ENCODE measurements at places on chromosomes 4 and X.

- DNase-seq: no peak
Measured at GRCh38 chr4:149266301-149266700, 549.3 kb downstream of the IQCM start.

DNA sequence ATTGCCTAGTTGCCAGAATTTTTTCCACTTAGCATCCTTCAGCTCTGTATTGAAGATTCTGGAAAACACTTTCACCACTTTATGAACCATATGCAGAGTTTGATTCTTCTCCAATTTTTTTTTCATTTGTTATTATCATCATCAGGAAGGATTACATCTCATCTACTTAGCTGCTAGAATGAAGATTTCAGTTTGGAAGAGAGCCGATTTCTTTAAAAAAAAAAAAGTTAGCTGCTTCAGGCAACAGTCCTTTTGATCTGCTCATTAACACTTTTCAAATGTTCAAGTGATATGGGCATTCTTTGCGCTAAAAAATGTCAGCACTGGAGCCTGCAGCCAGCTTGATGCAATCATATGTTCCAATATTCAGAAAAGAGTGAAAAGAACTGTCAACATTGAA, 76.2 kb downstream of the ANTXR2 start:
- no peak for DNase-seq

- DNase-seq: no peak
Measured at GRCh38 chr4:8840816-8841455, 30.7 kb downstream of the HMX1 start.

GRCh38 chr4:184968784-184969201, 49.5 kb upstream of the HELT start:
- no peak for DNase-seq

- no peak for DNase-seq
Measured at GRCh38 chr4:139921429-139922184, 232.4 kb downstream of the MAML3 start.

DNA sequence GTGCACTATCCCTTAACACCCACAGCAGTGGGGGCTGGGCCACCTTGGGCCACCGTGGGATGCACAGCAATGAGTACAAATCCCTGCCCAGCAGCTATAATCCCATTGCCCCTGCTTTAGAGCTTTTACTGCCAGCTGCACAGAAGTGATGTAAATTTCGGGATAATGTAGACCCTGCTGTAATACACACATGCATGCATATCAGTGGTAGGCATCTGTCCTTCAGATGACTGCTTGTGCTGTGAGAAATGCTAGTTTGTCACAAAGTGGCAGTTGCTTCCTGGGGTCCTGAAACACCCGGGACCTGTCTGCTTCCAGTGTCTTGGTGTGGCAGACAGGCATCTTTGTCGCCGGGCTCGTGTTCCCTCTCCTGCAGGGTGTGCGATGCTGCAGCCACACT, 14.1 kb downstream of the NSG1 start:
- DNase-seq: no peak

GRCh38 chrX:45743906-45744625, 543.4 kb upstream of the DIPK2B start:
- DNase-seq: no peak

DNA sequence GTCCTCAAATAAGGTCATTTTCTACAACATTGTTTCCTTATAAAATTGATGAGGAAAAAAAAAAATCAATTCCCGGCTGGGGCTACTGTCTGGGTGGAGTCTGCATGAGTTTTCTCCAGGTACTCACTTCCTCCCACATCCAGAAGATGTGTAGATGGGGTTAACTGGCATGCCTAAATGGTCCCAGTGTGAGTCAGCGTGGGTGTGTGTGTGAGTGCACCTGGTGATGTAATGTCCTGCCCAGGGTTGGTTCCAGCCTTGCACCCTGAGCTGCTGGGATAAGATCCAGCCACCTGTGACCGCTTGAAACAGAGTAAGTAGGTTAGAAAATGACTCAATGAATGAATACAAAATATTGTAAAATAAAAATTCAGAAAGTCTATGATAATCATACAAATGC, 11.1 kb downstream of the USP26 start:
- no peak for DNase-seq

DNA sequence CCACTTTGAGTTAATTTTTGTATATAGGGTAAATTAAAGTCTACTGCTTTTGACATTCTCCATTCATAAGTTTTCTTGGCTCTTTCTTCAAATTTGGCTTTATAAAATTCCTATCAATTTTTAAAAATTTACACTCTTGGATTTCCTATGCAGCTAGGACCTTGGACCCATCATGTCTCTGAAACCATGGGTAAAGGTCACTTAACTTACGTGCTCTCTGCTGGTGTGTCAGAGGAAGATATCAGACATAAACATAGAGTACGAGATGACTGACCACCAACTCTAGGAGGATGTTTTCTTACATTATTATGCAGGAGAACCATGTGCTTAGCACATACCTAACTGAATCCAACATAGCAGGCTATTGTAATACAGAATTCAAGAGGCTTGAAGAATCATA, 62.5 kb upstream of the C1GALT1C1 start:
- no peak for DNase-seq

- DNase-seq: no peak
Measured at GRCh38 chrX:105006996-105007395, 213.5 kb downstream of the TEX13A start.

GRCh38 chr4:97984545-97985131, 158.6 kb downstream of the STPG2 start:
- DNase-seq: no peak

DNA sequence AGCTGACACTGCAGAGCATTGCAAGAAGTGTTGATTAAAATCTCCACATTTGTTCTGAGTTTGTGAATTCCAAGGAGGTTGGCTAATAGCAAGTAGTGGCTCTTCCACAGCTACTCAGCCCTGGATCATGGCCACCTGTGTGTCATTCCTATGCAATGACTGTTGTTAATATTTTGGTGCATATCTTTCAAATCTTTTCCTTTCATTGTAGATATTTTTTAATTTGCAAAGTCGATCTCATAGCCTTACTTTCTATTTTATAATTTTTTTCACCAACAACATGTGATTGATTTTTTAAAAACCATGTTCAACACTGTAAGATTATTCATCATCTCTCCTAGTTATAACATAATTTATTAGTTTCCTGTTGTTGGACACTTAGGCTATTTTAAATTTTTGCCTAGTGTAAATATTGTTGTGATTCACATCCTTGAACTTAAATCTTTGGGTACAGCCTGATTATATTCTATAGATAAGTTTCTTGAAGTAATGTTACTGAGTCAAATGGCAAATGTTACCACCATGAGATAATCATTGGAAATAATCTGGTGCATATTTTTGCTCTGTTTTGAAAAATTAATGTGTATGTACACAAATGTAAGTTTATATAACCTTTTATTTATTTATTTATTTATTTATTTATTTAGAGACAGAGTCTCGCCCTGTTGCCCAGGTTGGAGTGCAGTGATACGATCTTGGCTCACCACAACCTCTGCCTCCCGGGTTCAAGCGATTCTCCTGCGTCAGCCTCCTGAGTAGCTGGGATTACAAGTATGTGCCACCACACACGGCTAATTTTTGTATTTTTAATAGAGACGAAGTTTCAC, 17.1 kb upstream of the ARHGAP10 start:
- DNase-seq: no peak

- no peak for DNase-seq
Measured at GRCh38 chrX:132426695-132427281, 62.0 kb downstream of the MBNL3 start.

GRCh38 chr4:44638091-44638490, 13.3 kb downstream of the YIPF7 start:
- DNase-seq: no peak

Data from stimulated activated CD8-positive, alpha-beta memory T cell treated with anti-CD3 and anti-CD28 coated beads, Interleukin-4, amount 100 ng/mL, for 1 hour (primary cell).